ENCODE measurements at places on chromosomes 3 and 15.

DNA sequence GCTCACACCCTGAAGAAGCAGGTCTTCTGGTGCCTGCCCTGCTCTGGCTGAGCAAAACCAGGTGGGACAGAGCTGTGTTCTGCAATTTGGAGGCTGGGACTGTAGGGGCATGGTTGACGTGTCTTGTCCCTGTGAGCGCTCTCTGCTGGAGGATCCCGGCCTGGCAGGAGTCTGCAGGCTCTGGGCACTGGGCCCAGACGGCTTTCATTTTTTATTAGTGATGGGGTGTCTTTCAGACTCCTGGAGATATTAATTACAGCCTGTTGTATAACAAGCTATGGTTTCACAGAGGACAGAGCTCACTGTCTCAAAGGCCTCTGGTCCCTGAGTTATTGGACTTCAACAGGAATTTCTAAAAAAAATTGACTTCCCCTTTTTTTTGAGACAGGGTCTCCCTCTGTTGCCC lies 29.5 kb upstream of the ZNF710 start:
- DNase-seq = no peak

GRCh38 chr3:36455406-36455805 lies 75.1 kb downstream of the STAC start:
- DNase-seq = no peak

DNA sequence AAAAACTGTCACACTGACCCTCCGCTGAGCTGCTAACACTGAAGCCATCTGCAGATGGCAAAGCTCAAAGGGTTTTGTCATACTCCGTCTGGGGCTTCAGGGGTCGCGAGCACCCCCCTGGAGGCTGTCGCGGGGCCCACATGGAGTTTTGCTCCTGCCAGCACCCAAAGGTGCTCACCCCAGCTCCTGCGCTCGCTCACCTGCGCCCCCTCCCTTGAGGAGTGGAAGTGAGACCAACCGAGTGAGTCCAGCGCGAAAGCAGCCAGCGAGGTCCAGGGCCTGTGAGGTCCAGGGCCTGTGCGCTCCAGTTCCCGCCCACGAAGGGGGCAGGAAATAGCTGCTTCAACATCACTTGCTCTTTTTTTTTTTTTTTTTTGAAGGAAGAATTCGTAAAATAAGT lies 208.5 kb downstream of the ROBO2 start:
- DNase-seq = no peak

GRCh38 chr15:40891810-40892446 lies 2.3 kb upstream of the VPS18 start:
- DNase-seq = no peak

- no peak for DNase-seq
Measured at GRCh38 chr15:70074380-70074779, 23.3 kb downstream of the TLE3 start.

- no peak for DNase-seq
Measured at GRCh38 chr3:48595526-48596121, 495 bp upstream of the COL7A1 start.
